Gastroesophageal sphincter (tissue), 4 donors: ENCODE measurements at places on chromosomes 3 and 15. TPM values are rescaled to one million over a fixed set of nuclear protein-coding genes. Genes with fewer than 3 reads are reported as not detected.
A peak's percentile ranks its signal among the peaks of the same experiment; 100 is the strongest.

TGM4 gene
- not detected for total RNA-seq

CSPG5 gene
- 0.27 TPM for total RNA-seq

NDUFB4 gene
- 230 TPM for total RNA-seq

- ATAC-seq, result no peak
These were observed 40.3 kb downstream of the BLM start for GRCh38 chr15:90757461-90757860.

DNA sequence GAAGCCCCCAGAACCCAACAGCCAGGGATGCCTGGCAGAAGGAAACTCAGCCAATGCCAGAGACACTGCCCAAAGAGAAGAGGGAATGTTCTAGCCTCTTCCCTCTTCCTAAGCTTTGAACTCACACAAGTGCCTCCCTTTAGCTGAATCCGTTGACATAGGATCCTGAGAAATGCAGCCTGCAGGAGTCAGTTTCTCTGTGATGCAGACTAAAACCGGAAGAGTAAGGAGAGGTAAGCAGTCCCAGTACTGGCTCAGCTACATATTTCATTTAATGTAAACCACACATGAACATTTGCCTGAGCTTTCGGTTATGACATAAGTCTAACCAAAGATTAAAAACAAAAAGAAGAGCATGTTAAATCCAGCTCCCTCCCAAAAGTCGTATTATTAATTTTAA is 768.7 kb downstream of the TBL1XR1 start:
- no peak for ATAC-seq

DNA sequence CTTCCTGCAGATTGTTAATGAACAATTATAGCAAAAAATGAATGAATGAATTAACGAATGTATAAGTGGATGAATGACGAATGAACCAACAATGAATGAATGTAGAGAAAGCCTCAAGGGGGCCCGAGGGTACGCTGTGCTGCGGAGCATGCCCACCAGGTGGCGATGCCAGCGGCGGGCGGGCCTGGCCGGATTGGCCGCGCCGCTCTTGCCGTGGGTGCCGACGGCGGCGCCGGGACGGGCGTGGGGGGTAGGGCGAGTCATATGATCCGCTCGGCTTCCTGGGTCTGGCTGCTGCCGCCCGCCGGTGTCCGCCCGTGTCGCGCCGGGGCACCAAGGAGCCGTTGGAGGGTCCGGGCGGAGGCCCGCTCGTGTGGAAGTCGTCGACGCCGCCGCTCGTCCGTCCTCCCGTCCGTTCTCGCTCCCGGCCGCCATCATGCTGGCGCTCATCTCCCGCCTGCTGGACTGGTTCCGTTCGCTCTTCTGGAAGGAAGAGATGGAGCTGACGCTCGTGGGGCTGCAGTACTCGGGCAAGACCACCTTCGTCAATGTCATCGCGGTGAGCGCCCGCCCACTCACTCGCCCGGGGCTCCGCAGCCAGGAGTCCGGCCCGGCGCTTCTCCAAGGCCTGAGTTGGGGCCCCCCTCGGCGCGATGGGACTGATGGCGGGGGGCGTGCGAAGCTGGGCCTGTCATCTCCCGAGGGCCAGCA is at the start of gene ARL8B:
ARL8B (plus strand) TSS at position 263 of the 711 bp plus-strand sequence; CDS start at position 437, 174 bp downstream.
- ATAC-seq, result peak; percentile 98

GRCh38 chr3:133413161-133414020 is 13.5 kb downstream of the BFSP2 start:
- peak; percentile 48 for ATAC-seq

- no peak for ATAC-seq
These were observed 6.5 kb upstream of the VILL start for GRCh38 chr3:37984051-37984450.

- ATAC-seq, result no peak
These were observed 16.5 kb upstream of the SKOR1 start for GRCh38 chr15:67808821-67809220.

- ATAC-seq, result no peak
These were observed 193.2 kb downstream of the PDCD6IP start for GRCh38 chr3:33991673-33992072.

GRCh38 chr15:74158855-74159650 is 14.5 kb upstream of the ISLR start:
- ATAC-seq, result peak; percentile 28

DNA sequence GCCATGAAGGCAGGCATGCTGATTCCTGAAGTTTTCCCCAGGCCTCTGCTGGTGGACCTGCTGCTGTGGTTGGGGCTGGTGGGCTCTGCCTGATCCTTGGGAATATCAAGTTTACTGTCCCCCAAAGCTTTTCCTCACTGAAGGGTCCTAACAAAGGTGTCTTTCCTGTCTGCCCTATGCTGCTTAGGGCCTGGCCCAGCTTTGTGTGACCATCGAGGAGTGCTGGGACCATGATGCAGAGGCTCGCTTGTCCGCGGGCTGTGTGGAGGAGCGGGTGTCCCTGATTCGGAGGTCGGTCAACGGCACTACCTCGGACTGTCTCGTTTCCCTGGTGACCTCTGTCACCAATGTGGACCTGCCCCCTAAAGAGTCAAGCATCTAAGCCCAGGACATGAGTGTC is 13.2 kb upstream of the EXOG start:
- no peak for ATAC-seq

DNA sequence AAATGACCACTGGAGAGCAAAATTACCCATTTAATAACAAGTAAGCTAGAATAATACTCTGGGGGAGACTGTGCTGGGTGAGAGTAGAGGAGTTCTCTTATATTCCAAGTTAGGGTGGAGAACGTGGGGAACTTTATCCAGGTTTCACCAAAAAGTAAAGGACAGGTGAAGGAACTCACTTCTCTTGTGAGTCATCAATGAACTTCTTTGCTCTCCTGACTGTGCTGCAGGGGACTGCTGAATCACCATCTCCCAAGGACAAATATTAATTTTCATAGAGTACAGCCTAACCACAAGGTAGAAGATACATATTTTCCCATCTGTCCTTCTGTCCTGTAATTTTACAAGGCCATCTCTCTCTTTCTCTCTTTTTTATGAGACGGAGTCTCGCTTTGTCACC is 8.3 kb upstream of the PDCD6IP start:
- no peak for ATAC-seq
